ENCODE measurements at places on chromosomes 6 and 20.

GRCh38 chr20:23143098-23143497 lies 57.0 kb upstream of the CD93 start:
- no peak for DNase-seq

DNA sequence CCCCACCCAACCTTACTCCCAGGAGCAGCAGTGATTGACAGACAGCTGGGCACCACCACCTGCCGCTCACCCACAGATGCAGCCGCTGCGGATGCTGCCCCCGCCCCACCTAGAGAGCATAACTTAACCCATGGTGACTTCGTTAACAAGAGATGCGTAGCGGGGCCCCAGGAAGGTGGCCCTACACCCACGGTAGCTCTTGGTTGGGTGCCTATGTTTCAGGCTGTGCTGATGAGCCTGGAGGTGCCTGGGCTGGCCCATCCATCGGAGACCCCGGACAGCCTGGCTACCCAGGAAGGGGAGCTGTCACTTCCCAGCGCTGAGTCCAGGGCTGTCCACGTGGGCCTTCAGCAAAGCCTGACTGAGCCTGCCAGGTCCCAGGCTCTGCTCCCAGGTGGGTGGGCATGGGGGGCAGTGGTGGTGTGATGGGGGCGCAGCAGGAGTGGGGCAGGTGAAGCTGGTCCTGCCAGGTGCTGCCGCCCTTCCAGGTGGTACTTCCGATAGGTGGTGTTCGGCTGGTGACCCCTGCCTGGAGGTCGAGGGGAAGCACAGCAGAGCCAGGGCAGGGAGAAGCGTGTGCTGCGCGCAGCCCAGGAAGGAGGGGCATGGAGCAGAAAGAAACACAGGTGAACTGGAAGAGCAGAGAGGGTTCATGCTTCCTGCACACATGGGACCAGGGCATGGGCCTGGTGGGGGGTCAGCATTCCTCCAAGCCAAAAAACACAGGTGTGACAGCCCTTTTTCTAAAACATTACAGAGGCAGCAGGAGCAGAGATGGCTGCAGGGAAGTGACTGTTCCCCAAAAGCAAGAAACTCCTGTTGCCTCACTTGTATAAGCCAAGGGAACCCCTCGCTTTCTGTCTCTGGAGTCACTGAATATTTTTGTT lies 56.9 kb downstream of the SYNJ2 start:
- no peak for DNase-seq

DNA sequence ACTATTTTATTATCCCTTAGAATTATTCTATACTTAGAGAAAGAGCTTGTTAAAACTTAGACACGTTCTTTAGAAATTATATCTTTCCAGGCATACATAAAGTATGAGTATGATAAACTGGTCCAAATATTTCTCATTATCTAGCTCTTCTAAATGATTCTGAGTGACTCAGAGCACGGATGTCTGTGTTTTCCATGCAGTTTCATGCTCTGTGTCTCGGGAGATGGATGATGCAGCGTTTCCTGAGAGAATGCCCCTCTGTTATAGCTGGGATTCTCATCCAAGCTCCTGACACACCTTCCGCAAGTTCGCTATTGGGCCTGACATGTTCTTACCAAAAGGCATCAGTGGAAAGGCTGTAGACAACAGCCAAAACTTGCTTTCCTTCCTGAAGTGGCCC lies 19.3 kb downstream of the SIRT5 start:
- no peak for DNase-seq

- no peak for DNase-seq
Measured at GRCh38 chr20:18397030-18397429, 69.8 kb downstream of the DZANK1 start.

- DNase-seq, result no peak
Measured at GRCh38 chr6:73151732-73152131, 73.6 kb downstream of the KHDC1L start.

DNA sequence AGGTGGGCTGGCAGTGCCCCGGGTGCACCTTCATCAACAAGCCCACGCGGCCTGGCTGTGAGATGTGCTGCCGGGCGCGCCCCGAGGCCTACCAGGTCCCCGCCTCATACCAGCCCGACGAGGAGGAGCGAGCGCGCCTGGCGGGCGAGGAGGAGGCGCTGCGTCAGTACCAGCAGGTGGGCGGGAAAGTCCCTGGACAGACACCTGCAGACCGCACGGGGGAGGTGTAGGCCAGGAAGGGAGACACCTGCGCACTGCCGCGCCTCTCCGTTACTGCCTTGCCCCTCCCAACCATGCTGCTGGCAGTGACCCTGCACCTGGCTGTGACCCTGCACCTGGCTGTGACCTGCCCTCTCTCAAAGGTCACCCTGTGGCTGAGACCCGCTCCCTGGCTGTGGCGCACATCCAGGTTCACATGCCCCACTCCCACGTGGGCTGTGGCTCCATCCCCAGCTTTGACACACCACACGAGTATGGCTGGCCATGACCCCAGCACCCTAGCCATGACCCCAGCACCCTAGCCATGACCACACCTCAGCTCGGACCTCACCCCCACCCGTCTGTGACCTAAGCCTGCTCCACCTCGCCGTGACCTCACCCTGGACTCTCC lies 11.6 kb downstream of the RBCK1 start:
- peak; percentile 24 for DNase-seq

DNA sequence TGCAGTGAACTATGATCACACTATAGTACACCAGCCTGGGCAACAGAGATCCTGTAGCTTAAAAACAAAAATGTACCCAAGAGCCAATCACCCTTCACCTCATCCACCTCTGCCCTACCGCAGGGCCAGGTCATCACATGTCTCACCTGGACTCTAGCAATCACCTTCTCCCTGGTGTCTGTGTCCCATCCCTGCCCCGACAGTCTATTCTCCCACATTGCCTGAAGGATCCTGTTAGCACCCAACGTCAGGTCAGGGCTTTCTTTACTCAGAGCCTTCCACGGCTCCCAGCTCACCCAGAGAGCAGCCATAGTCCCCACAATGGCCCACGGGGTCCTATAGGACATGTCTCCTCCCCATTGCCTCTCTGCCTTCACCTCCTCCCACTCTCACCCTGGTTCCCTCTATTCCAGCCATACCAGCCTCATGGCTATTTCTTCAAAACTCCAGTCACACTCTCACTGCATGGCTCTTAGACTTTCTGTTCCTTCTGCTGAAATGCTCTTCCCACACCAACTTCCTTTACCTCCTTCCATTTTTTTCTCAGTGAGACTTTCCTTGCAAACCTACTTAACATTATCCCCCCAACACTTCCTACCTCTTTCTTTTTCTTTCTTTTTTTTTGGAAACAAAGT lies 22.5 kb upstream of the ARFGEF2 start:
- DNase-seq, result no peak

GRCh38 chr6:133551847-133552341 lies 310.7 kb downstream of the EYA4 start:
- DNase-seq, result no peak

GRCh38 chr6:44441091-44441855 lies 53.8 kb downstream of the CDC5L start:
- DNase-seq, result no peak

DNA sequence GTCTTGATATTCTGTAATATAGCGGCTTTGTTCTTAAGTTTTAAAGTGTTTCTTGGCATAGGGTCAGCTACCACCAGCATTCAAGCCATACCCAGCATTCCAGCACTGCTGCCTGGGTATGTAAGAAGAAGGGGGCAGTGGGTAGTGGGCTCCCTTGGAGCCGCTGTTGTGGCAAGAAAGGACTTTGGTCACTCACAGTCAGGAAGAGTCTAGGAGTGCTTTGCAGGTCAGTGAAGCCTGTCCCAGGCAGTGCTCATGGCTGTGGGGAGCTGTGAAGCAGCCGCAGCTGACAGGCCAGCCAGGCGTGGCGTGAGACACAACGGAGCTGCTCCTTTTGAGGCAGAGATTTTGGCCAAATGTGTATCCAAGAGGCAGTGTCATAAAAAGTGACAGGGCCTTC lies 512.0 kb downstream of the CDKAL1 start:
- DNase-seq, result no peak

DNA sequence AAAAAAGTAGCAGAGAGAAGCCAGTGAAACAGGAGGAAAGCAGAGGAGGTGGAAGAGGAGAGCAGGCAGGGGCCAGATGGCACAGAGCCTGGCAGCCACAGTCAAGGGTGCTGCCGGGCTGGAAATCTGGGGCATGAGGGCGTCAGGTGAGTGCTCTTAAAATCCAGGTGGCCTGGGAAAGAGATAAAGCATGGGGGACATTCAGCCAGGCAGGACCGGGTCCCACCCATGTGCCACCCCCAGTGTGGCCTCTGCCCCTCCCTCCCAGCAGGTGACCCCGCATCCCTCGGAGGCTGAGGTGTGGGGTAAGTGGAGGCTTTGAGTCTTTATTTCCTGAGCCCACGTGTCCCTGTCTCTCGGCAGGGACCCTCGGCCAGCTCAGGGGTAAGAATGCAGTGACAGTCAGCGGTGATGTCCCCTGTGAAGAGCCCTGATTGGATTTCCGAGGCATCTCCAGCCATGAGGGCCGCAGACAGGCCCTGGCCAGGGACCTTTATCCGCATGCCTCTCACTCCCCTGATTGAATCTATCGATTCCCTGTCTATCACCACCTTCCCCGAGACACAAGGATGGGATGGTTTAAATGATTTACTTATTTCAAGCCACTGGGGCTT lies 33.8 kb upstream of the SULF2 start:
- peak; percentile 23 for DNase-seq

DNA sequence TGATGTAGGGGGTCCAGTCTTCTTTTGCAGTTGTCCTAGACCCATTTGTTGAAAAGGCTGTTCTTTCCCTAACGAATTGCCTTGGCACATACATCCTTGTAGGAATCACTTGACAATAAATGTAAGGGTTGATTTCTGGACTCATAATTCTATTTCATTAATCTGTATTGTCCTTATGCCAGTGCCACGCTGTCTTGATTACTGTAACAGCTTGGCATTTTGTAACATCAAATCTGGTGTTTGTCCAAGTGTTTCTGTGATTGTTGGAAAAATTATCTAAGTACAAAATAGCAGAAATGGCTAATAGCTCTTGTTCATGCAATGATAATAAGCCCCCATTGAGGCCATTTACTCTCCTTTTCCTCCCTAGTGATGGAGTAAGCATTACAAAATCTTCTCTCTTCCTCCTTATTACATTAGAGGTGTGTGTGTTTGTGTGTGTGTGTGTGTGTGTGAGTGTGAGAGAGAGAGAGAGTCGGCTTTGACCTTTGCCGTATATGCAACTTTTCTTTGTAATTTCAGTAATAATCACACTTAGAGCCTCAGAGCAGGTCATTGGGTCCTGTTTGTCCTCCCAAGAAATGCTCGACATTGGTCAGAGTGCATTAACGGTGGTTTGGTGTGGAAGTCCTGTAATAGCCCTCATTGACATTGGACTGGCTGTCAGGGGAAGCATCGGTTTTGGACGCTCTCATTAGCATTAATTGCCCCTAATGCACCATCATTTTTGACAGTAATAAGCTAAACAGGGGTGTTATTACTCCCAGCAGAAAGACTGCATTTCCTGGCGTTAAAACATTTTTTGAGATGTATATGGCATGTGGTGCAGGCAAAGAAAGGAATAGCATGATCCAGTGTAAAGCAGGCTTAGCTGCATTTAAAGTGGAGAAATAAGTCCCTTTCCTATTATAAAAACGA lies 40.7 kb upstream of the MROH8 start:
- DNase-seq, result no peak

GRCh38 chr20:51128198-51128597 lies 105.3 kb upstream of the KCNG1 start:
- no peak for DNase-seq

- no peak for DNase-seq
Measured at GRCh38 chr20:59412181-59412580, 111.8 kb downstream of the EDN3 start.

- DNase-seq, result no peak
Measured at GRCh38 chr6:11909696-11910132, 102.4 kb upstream of the HIVEP1 start.

DNA sequence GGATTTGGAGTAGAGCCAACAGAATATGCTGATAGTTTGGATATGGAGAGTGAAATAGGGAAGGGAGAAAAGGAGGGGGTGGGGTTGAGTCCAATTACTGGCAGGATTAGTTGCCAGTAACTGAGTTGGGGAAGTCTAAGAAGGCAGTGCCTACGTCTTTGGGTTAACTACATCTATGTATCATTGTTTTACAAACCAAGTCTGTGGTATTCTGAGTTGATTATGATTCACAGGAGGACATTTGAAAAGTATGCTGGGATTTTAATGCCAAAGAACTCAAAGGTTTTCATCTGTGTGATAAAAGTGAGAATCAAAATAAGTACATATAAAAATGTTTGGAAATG lies 14.7 kb downstream of the DSE start:
- DNase-seq, result no peak

GRCh38 chr20:50426866-50427718 lies 83.1 kb upstream of the PTPN1 start:
- DNase-seq, result no peak

DNA sequence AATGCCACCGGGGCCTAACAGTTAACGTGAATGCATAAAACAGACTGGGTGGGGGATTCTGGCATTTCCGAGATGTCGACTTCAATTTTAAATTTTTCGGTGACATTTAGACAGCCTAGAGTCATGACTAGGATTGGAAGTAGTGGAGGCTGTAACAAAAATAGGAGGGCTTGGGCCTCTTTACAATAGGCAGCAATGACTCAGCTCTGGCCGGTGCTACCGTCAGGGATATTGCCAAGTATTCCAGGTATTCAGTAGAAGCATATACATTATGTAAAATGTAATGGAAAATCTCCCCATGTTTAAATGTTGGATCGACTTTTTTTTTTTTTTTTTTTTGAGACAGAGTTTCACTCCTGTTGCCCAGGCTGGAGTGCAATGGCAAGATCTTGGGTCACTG lies 136.2 kb upstream of the STMND1 start:
- no peak for DNase-seq

GRCh38 chr6:81890846-81891245 lies 138.4 kb upstream of the TENT5A start:
- no peak for DNase-seq

- no peak for DNase-seq
Measured at GRCh38 chr6:153790876-153791473, 248.1 kb upstream of the OPRM1 start.

GRCh38 chr20:8330785-8331695 lies 199.0 kb downstream of the PLCB1 start:
- DNase-seq, result no peak

- DNase-seq, result no peak
Measured at GRCh38 chr6:54929245-54929909, 82.8 kb downstream of the FAM83B start.

GRCh38 chr6:139080255-139080920 lies 51.8 kb downstream of the ABRACL start:
- no peak for DNase-seq

DNA sequence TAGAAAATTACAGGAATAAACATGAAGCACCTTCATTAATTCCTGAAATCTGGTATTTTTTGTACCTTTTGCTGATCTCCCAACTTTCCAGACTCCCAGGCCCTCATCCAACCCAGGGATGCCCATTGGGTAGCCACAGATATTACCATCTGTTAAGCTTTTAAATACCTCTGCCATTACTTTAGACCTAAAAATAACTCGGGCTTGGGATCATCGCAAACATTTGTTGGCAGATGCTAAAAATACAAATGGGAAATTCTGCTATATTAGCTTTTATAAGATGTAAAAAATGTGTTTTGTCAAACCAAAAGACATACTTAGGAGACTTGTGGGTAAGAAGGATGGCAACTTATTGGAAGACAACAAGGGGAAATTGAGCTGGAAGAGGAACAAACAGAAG lies 376.1 kb downstream of the CENPW start:
- DNase-seq, result no peak

- DNase-seq, result no peak
Measured at GRCh38 chr6:37648465-37649330, 49.0 kb downstream of the MDGA1 start.

GRCh38 chr6:1864496-1864895 lies 254.8 kb downstream of the FOXC1 start:
- DNase-seq, result no peak

- no peak for DNase-seq
Measured at GRCh38 chr6:111603040-111603439, 2.6 kb downstream of the TRAF3IP2 start.
